Activated T-helper 1 cell treated with Interleukin-2 at 50 U/mL for 16 hours (primary cell): ENCODE measurements at places on chromosomes 12 and 14.

GRCh38 chr12:6233121-6233971 is 33.1 kb downstream of the CD9 start:
- no peak for DNase-seq

- no peak for DNase-seq
Observed at GRCh38 chr12:50219544-50219943, 52.4 kb upstream of the CERS5 start.

- DNase-seq = no peak
Observed at GRCh38 chr14:93803408-93804318, 15.4 kb upstream of the PRIMA1 start.

GRCh38 chr14:69088586-69088985 is 64.3 kb downstream of the DCAF5 start:
- no peak for DNase-seq

- DNase-seq = no peak
Observed at GRCh38 chr12:4282103-4282891, 8.7 kb downstream of the CCND2 start.

- DNase-seq = no peak
Observed at GRCh38 chr12:32377344-32378055, 21.9 kb upstream of the FGD4 start.

- no peak for DNase-seq
Observed at GRCh38 chr14:24131549-24131966, 1.1 kb downstream of the FITM1 start.

GRCh38 chr14:94038921-94039629 is 12.9 kb downstream of the OTUB2 start:
- no peak for DNase-seq

DNA sequence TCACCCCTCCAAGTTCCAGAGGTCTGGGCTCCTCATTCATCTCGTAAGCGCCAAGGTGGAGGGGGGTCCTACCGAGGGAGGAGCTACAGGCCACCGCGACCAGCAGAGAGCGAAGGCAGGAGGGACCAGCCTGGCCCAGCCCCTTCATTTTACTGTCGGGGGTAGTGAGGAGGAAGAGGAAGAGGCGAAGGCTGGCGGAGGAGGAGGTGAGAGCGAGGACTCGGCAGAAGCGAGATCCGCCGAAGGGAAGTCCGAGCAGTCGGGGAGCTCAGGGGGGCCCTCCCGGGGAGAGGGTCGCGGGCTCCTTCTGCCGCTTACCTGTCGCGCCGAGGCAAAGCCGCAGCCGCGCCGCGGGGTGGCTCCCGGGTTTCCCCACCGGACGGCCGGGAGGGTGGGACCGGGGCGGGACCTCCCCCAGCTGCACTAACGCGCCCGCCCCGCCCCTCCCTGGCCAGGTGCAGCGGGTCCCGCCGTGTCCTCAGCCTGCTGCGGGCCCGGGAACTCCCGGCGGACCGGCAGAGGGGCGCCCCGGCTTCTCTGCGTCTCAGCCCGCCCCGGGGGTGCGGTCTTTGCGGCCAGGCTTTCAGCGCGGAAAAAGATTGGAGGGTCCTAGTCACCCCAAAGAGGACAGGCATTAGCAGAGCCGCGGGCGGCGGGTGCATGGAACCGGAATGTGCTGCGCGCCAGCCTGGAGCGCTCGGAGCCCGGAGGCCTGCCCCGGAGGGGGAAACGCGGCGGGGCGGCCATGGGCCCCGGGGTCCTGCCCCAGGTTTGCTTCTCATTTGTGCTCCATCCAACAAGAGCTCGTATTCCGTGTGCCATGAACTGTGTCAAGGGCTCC is at the start of gene GALNT6:
GALNT6 (minus strand) TSS at position 124 of the 841 bp plus-strand sequence. CDS start 11,625 bp downstream, outside the sequence.
- DNase-seq = peak; percentile 64

DNA sequence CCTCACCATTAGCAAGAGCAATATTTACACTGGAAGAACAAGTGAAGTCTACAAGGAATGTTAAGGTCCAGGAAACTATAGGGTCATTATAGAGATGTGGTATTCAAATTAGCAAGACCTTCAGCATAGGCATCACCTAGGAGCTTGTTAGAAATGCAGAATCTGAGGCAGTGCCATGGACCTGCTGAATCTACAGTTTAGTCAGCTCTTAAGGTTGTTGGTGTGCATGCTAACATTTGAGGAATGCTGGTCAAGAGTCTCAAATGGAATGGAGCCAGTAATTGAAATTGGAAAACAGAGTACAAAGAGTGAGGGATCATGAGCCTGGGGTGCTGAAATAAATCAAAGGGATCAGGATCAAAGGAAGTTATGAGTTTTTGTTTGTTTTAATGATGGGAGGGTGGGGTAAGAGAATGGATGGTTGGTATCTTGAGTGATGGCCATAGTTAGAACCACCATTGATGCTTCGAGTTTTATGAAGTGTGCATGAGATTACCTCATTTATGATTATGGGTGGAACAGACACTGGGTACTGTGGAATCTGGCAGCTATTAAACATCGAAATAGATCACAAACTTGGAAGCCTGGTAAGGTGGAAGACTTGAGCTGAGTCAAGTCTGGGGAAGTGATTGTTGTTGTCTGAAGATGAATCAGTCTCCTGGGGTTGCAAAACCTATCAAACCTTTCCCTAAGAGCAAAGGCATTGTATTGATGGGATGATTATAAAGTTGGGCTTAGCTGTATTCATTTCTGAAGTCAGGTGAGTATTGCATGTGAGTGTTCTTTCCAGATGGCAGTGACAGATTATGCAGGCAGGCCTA is 323.3 kb upstream of the E2F7 start:
- DNase-seq = no peak

GRCh38 chr14:94540031-94540794 is 21.0 kb upstream of the SERPINA4 start:
- no peak for DNase-seq

GRCh38 chr12:107233551-107233950 is 140.2 kb upstream of the CRY1 start:
- no peak for DNase-seq
